ACHN (cell line): ENCODE measurements at places on chromosomes 11 and 22.

DNA sequence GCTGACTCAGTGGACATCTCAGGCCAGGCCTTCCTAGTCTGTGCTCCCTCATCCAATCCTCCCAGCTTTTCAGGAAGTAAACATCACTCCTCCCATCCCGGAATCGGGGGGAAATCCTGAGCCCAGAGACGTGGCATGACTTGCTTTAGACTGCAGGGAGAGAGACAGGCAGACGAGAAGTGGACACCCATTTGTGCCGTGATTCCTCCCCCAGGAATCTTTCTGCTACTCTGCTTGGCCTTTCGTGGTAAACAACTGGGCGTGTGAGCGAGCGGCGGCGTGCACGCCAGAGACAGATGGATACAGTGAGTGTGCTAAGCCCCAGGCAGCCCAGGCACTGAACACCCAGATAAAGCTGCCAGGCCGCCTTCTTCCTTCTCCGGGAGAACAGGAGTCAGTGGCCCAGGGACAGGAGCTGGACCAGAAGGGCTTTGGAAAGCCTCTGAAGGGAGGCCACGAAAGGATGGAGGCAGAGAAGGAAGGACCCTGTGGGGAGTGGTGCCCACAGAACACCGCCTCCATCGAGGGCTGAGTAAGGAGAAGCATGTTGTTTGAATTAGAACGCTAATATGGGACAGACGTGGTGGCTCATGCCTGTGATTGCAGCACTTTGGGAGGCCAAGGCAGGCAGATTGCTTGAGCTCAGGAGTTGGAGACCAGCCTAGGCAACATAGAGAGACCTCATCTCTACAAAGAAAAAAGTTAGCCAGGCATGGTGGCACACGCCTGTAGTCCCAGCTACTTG is 53.0 kb upstream of the PRR5 start:
- no peak for DNase-seq

GRCh38 chr22:26740253-26740652 is 82.9 kb downstream of the MIAT start:
- no peak for DNase-seq

DNA sequence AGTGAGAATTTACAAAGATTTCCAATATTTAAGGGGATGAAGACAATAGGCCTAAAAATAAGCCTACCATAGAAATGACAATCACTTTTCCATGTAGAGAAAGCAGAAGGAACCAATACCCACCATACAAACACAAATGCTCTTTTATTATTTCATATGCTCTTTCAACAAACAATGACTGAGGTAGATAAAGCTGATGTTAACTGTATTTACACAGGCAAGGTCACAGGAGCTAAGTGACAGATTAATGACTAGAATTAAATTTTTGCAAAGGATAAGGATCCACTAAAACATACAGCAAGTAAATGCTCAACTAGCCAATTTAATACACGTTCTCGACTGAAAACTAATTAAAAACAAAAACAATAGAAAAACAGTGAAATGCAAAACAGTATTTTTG is 34.2 kb downstream of the PICALM start:
- DNase-seq: no peak

- DNase-seq: no peak
Observed at GRCh38 chr11:128152796-128153696, 434.3 kb downstream of the ETS1 start.

GRCh38 chr22:31350410-31350863 is 4.3 kb upstream of the PATZ1 start:
- peak; percentile 7 for DNase-seq

GRCh38 chr11:71352226-71352625 is 96.0 kb downstream of the DHCR7 start:
- DNase-seq: no peak

GRCh38 chr22:30542811-30543188 is 3.7 kb downstream of the SEC14L6 start:
- DNase-seq: no peak

DNA sequence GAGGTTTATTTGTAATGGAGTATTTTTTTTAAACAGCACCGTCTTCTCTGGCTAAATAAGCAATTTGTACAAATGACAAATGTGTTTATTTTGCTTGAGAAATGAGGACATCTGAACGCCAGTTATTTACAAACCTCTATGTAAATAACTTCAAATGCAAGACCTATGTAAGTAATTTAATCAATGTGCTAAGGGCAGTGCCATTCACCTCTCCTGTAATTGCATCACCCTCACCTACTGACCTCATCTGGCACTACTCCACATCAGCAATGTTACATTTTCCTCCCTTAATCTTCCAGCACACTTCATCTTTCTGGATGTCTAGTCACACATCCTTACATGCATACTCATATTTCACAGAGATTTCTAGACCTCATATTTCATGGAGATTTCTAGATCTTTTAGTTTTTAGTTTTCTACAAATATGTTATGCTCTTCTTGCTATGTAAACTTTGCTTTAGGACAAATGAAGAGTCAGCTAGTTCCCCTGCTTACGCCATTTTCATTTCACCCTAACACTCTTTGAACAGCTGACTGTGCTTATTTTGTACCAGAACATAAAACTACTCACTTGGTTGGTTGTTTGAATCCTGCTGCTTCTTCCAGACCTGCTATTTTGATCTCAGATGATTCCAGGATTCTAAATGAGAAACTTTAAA is 238.6 kb downstream of the GRM5 start:
- DNase-seq: no peak

GRCh38 chr22:48926136-48926535 is 901.5 kb downstream of the BRD1 start:
- no peak for DNase-seq

DNA sequence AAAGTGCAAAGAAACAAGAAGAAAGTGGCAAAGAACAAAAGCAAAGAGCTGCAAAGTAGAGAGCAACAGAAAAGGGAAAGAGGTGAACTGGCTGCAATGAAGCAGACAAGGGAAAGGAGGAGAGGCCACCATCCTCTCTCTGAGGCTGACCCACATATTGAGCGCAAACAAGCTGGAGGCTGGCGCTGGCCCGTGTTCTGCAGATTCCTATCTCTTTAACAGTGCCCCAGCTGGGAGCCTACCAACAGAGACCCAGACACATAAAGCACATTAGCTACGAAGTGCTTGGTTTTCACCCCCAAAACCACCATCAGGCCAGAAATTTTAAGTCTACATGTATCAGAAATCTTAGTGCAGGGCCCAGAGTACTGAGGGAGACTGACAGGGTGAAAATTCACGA is 17.6 kb downstream of the NCAPD3 start:
- no peak for DNase-seq

DNA sequence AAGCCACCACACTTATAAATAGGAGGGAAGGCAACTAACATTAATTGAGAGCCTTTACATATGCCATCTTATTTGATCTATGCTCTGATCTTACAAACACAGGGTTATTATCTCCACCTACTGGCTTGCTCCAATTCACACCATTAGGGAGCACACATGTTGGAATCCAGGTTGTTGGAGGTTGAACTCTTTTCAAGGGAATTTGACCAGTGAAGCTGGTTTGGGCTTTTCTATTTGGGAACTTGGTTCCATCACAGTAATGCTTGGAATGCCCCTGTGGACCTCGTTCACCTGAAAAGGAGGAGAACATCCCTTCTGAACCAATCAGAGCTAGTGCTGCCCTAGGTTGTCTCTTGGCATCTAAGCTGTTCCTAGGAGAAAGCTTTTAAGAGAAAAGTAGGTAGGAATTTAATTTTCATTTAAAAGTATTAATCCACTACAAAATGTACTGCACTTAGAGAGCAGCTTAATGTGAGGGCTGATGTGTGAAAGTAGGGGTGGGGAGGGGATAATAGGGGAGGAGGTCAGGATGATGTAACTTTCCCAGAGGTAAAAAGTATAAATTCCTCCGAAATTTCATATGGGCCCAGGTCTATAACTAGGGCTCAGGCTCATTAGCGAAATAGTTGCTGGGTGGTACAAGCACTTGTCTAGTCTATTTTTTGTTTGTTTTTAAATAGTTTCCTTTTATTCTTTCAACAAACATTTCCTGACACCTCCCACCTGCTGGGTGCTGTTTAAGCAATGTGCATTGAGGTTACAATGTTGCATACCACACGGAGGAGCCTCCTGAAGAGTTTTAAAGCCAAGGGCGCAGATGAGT is 7.6 kb upstream of the MICAL2 start:
- no peak for DNase-seq

GRCh38 chr11:5367448-5368074 is 16.1 kb upstream of the OR51M1 start:
- DNase-seq: no peak

DNA sequence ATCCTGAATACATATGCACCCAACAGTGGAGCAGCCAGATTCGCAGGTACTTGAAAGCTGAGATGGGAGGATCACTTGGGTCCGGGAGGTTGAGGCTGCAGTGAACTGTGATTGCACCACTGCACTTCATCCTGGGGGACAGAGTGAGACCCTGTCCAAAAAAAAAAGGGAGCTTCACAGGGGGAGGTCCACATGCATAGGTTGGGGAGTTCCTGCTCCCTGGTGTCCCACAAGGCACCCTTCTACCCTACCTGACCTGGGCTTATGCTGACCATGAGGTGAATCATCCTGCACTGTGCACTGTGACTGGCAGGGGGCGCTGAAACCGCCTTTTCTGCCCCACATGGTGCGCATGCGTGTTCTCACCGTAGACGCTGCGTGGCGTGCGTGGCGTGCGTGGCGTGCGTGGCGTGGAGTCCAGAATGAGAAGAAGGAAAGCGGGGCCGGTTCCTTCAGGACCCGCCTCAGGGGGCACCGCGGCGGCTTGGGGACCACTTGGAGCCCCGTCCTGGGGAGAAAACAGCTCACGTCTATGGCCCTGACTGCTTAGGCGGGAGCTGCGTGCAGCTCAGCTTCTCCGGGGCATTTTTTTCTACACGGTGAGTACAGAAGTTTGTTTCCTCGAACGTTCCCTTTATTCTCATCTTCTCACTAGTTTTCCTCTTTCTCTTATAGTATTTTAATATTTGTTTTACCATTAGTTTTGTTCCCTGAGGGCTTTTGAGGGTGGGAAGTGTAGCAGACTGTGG is 116.6 kb upstream of the GRK3 start:
- DNase-seq: peak; percentile 71

DNA sequence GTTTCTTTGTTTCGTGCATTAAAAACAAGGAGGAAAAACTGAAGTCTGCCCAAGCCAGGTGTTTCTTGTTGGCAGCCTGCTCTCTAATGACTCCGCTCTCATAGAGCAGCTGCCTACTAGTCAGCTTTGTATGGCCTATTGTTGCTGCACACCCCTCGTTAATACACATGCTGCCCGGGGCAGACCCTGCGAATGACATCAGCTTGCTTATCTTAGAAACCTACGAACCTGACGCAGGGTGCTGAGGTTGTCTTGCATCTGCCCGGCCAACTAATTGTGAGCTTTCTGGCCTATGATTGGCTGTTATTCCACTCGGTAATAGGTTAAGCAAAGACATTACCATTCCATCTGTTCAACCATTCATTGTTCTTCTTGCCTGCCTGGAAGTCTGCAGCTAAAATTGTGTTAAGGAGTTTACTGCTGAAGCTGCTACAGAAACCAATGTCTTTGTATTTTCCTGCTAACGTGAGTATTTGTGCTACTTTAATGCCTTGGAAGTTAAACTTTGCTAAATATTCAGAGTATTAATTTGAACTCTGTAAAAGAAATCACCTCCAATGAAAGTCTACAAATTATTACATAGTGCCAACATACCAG is 37.5 kb downstream of the ZC3H12C start:
- DNase-seq: no peak

GRCh38 chr22:32625985-32626384 is 151.4 kb downstream of the FBXO7 start:
- DNase-seq: no peak

GRCh38 chr11:124763156-124763947 is 1.3 kb upstream of the ESAM start:
- peak; percentile 83 for DNase-seq

- peak; percentile 72 for DNase-seq
Observed at GRCh38 chr11:911031-911889, 650 bp upstream of the CHID1 start.

- no peak for DNase-seq
Observed at GRCh38 chr22:47220752-47221151, 458.3 kb downstream of the TBC1D22A start.

DNA sequence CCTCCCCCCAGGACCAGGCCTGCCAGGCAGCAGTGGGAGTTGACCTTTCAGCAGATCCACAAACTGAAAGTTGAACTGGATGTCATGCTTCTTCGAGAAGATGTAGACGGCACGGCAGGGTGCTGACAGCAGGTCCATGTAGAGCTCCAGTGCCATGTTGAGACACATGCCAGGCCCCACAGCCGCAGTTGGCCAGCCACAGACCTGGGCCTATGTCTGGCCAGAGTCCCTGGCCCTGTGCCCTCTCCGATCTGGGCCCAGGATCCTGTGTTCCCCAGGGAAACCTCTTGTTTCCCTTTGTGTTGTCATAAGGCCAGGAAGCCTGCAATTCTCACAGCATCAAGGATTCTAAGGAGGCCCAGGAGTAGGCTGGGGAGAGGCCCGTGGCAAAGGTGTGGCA is at the start of gene GSTT4:
GSTT4 (minus strand) TSS at position 253 of the 400 bp plus-strand sequence; CDS start at position 156, 97 bp downstream.
- DNase-seq: no peak

GRCh38 chr22:47115518-47115890 is 353.1 kb downstream of the TBC1D22A start:
- DNase-seq: no peak

DNA sequence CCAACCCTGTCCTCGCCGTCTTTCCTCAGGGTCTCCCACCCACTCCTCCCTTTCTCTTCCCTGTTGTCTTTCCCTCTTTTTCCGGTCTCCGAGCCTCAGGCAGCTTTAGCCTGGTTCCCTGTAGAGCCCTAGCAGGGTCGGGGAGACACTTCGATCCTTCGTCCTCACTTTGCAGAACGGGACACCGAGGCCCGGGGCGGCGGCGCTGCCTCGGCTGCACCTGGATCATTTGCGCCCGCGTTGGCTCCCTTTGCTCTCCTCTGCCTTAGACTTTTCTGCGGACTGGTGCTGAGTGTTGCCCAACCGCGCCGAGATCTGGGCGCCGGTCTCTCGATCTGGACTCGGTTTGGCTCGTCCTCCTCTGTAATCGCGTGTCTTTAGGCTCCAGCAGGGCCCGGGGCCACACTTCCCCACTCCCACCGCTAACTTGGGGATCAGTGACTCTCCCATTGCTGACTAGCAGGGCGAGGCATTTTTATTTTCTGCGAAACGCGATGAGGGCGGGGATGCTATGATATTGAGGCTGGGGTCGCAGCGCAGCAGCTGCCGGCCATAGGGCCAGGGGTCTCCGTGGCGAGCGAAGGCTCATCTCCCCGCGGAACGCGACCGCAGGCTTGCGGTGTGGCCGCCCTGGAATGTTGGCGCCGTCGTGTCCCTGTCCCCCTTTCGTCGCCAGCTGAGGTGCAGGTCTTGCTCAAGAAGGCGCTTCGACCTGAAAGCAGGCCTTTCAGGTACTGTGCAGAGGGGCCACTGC is 1.6 kb upstream of the E2F8 start:
- DNase-seq: no peak

DNA sequence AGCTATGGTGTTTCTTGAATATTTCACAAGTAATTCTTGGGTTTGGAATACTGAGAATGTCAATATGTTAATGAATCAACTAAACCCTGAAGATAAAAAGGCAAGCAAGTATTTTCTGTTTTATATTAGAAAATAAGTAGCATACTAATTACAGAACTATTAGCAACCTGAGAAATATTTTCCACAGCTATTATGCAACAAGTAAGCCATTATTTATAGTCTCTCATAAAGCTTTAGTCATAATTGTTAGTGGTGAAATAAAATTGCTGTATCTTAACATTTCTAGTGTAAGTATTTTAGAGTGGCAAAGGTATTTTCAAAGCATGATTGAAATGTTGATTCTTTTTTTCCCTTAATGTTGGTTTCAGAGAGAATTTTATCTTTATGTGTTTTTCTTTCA is 53.3 kb downstream of the FAR1 start:
- no peak for DNase-seq
